ENCODE measurements at places on chromosomes 2 and 18. TPM values are rescaled to one million over a fixed set of nuclear protein-coding genes. Genes with fewer than 3 reads are reported as not detected.

The VWA3B gene
- total RNA-seq: not detected

- DNase-seq: no peak
These were observed 278.1 kb downstream of the LRATD1 start for GRCh38 chr2:14910654-14911053.

DNA sequence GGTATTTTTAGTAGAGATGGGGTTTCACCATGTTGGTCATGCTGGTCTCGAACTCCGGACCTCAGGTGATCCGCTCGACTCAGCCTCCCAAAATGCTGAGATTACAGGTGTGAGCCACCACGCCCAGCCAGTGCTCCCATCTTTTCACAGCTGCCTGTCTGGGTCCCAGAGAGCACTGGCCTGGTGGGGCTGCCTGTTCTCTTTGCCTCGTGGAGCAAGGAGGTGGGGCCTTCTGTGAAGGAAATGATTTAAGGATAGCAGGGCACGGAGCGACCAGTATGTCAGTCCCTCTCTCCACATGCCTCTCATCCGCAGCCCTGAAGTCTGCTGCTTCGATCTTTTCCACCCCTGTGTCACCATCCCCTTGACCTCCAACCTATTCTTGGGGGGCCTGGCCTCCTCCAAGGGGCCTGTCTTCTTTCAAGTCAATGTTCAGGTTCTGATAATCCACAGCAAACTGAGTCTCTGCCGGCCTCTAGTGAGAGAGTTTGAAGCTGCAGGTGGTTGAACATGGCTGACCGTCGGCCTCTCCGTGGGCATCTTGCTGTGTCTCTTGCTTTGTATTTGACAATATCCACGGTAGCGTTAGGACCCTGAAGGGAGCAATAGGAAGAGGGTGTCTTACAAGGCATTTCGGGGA lies 28.2 kb upstream of the GIGYF2 start:
- DNase-seq: no peak

- DNase-seq: no peak
These were observed 42.6 kb downstream of the TTR start for GRCh38 chr18:31634331-31634713.

The REG3G gene
- not detected for total RNA-seq

DNA sequence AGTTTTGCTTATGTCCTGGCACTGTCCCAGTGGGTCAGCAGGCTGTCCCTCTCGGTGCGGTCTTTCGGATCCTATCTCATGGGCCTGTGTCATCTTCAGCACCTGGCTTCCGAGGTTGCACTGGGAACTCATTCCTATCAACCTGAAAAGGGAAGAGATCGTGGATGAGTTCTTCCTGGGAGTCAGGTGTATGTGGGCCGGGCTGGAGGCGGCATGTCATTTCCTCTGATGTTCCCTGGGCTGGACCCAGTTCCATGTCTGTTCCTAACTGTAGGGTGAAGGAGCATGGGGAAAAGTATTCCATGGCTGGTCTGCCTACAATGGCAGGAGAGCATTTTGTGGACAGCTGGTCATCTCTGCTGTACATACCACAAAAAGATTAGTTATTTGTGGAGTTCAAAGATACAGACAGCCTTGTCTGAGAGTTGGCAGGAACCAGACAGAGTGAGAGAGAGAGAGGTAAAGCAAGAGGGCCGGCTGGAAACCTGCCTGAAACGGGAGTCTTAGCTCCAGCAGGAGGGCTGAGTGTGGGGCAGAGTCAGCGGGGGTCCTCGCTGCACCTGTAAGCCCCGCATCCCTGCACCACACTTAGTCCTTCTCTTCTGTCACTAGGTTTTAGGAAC lies 25.2 kb downstream of the FAM228A start:
- no peak for DNase-seq

DNA sequence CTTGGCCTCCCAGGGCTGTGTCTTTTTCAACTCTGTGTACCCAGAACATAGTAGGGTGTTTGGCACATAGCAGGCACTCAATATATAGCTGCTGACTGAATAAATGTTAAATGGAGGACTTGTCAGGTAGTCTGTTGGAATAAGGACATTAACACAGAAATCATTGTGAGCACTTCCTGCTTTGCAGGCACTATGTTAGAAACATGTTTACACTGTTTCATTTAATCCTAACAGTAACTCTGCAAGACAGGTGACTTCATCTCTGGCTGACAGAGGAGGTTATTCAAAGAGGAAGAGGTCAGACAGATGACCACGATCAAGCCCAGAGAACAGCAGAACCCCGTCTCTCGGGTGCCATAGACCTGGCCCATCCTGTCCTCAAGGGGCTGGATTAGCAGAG lies 28.0 kb upstream of the PIEZO2 start:
- DNase-seq: no peak

GRCh38 chr18:76429262-76430126 lies 65.5 kb downstream of the ZNF516 start:
- no peak for DNase-seq

DNA sequence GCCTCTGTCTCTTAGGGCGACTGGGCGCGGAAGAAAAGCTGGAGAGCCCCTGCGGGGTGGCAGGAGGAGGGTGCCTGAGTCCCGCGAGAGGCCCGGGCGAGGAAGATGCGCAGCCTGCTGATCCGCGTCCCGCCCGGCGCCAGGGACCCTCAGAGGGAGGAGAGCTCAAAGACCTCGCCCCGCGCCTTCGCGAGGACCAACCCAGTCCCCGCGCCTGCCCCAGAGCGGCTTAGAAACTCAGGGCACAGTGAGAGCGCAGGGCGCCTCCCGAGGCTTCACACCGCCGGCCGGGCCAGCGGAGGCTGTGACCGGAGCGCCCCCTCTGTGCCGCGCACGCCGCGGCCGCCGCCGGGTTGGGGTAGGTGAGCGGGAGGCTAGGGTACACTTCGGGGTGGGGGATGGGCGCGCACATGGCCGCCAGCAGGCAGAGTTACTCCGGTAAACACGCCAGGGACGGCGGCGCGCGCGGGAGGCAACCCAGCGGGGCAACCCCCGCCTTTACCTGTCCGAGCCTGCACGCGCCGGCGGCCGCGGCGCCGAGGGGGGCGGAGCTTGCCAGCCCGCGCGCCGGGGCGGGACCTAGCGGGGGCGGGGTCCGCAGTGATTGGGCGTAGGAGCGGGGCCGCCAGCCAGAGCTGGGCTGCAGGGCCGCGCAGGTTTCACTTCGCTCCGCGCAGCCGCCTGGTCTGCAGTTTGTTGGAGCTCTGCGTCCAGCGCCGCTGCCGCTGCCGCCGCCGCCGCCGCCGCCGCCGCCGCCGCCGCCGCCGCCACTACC lies at the start of gene BCL2L11:
Gene BCL2L11 (plus strand): TSS at position 662 of the 775 bp plus-strand sequence. CDS start 2,832 bp downstream, outside the sequence.
- DNase-seq: no peak

The TMEM247 gene
- total RNA-seq: not detected

The CYRIA gene
- total RNA-seq: 19.4 TPM

- no peak for DNase-seq
These were observed 54.1 kb downstream of the FIGN start for GRCh38 chr2:163681745-163682144.

GRCh38 chr2:63053081-63053888 lies 2.7 kb downstream of the OTX1 start:
- DNase-seq: no peak

- DNase-seq: no peak
These were observed 142.9 kb downstream of the ASB1 start for GRCh38 chr2:238569507-238570195.

GRCh38 chr2:236167297-236168109 lies 683 bp downstream of the GBX2 start:
- DNase-seq: no peak

DNA sequence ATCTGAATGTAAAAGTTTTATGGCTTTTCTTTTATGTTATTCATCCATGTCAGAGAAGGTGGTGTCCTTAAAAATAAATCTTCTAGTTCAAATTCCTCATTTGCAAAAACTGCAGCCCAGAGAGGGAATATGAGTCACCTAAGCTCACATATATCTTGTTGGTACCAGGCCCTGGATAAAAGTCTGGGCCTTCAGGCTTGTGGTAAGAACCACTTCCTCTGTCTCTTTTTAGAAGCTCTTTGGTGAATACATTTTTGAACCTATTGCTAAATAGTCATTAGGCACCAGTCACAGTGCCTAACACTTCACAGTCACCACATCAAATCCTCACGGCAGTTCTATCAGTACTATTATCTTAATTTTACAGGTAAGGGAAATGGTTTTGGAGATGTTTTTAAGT lies 199.2 kb downstream of the KCNS3 start:
- DNase-seq: no peak

The NT5C1B gene
- not detected for total RNA-seq

Measured in glomerular endothelial cell (primary cell).